Ureter (tissue), 1 donor: ENCODE measurements at places on chromosomes 1 and 21.

DNA sequence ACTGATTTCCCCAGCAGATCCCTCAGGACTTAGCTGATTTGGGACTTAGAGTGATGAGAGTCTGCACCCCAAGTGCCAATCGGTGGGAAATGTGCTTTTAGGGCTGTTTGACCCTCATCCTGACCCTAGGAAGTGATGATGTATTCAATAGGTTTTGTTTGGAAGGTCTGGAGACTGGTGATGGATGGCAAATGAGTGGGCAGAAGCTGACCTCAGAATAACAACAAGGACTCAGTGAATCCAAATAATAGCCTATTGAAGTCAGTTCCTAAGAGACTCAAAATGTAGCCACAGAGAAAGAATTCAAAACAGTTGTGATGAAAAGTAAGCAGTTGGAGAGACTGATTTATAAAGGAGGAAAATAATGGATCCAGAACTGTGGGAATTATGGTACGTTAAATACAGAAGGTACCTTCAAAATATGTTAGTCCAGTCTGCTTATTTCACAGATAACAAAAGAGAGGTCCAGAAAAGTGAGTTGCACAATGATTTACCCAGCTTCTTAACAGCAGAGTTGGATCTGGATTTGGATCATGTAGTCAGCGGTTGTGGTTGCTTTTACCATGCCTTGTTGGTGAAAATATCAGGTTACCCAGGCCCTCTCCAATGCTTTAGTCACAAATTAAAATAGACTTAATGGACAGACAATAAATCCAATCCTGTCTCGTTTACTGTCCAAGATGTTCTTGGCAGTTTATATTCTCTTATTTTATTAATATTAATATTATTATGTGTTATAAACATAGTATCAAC, 123.0 kb upstream of the PTBP2 start:
- no peak for DNase-seq

DNA sequence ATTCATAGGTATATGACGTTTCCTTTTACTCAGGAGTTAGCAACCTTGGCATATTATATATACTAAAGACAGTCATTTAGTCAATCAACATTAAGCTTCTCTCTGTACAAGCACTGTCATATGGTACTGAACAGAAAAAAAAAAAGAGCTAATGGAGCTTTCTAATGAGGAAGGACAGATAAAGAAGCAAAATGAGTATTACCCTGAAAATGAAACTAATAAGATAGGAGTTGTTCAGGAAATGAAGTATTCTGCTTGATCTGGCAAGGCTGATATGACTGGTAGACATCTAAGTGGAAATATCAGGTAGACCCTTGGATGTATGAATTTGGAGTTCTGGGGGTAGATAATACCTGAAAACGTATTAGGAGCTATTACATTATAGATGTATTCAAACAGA, 4.3 kb upstream of the IKBKE start:
- no peak for DNase-seq

GRCh38 chr1:198424441-198424840, 116.0 kb downstream of the ATP6V1G3 start:
- DNase-seq, result no peak

DNA sequence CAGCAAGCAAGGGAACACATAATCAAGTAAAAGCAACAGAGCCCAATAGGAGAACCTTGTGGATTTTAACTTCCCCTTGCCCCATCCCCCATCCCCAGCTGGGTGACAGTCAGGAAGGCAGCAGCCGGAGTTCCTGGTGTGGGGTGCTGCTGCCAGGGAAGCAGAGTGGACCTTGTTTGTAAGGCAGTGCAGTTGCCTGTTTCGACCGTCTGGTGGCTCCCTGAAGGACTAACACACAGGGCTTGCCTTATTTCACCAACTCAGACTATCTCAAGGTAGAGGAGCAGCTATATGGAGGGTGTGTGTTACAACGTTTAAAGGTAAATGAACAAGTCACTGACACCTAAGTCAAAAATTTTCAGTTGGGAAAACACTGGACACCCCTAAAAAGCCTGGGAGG, 6.6 kb downstream of the KRTAP10-8 start:
- DNase-seq, result no peak

- no peak for DNase-seq
Observed at GRCh38 chr1:27057389-27057788, 44.7 kb upstream of the TENT5B start.

DNA sequence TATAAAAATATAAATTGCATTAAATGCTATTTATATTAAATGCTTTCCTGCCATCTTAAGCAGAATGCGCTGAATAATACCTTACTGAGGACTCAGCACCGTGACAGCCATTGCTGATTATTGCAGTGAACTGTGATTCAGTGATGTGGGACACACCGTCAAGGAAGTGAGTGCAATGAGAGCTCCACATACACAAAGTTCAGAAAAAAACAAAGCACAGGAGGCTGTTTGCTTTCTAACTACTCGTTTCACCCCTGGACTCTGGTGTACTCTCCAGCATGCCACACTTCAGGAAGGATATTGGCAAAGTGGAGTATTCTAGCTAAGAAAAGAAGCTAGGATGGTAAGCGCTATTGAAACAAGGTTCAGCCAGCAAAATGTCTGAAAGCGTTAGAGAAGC, 57.4 kb upstream of the CXADR start:
- DNase-seq, result no peak

DNA sequence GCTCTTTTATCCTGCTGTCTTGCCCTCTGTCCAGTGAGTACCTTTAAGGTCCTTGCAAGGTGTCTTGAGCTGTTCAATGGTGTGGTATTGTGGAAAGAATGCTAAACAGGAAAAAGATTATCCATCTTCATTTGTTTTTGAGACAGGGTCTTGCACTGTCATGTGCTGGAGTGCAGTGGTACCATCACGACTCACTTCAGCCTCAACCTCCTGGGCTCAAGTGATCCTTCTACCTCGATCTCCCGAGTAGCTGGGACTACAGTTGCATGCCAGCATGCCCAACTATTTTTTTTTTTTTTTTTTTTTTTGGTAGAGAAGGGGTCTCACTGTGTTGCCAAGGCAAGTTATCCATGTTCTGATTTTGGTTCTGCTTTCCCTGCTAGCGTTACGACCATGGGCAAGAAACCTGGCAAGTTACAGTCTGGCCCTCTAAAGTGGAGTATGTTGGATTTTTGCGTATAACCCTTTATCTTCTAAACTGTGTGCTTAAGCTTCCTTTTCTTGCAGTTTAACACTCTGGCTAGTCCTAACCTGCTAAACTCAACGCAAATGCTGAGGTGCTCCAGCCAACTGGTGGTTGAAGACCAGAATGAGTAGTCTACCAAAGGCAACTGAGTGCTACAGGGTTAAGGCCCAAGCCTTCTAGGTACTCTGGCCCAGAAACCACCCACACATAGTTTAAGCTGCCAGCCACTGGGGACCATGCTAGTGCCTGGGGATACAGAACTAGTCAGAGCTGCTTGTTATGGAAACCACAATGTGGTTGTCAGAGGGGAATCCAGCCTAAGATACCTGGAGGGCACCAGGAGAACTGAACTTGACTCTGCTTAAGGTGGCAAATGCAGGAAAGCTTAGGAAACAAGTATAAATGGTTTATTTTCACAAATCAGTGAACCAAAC, 7.9 kb downstream of the RPL11 start:
- DNase-seq, result no peak

DNA sequence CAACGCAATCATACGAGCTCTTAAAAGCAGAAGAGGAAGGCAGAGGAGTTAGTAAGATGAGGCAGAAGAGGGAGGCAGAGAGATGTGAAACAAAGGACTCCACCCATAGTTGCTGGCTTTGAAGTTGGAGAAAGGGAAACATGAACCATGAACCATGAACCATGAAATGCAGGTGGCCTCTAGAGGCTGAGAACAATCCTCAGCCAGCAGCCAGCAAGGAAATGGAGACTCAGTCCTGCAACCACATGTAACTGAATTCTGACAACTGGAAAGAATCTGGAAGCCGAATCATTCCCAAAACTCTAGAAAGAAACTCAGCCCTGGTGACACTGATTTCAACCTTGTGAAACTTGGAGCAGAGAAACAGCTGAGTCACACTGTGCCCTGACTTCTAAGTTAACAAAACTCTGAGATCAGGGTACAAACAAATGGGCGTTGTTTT, 10.1 kb downstream of the DIPK1A start:
- DNase-seq, result no peak

GRCh38 chr1:192274588-192274987, 42.2 kb upstream of the RGS21 start:
- no peak for DNase-seq

GRCh38 chr1:173009597-173009996, 41.1 kb downstream of the TNFSF18 start:
- no peak for DNase-seq
